Melanocyte of skin (primary cell): ENCODE measurements at places on chromosomes 11 and 22. TPM values are rescaled to one million over a fixed set of nuclear protein-coding genes. Genes with fewer than 3 reads are reported as not detected.

The TRIM5 gene
- 42.5 and 66.8 TPM in 2 replicates for total RNA-seq

The RIC3 gene
- not detected in 2 replicates for total RNA-seq

The ADAMTS15 gene
- not detected in 2 replicates for total RNA-seq

The KDM4E gene
- not detected in 2 replicates for total RNA-seq

The VSIG2 gene
- total RNA-seq, result not detected in 2 replicates

The MOGAT2 gene
- total RNA-seq, result not detected in 2 replicates

The VPREB1 gene
- total RNA-seq, result not detected in 2 replicates

The KCNK7 gene
- 0.34 TPM in 1 of 2 replicates, not detected in the other for total RNA-seq

The RFPL1 gene
- total RNA-seq, result not detected in 2 replicates

The CTSW gene
- total RNA-seq, result not detected in 2 replicates

The SMIM38 gene
- total RNA-seq, result 0.34 and 0.36 TPM in 2 replicates

The CYTH4 gene
- not detected in 2 replicates for total RNA-seq

The SYT12 gene
- total RNA-seq, result not detected in 2 replicates

The MIOX gene
- total RNA-seq, result not detected in 2 replicates

The PRRG4 gene
- 2.3 and 4.0 TPM in 2 replicates for total RNA-seq

The GAL3ST1 gene
- total RNA-seq, result 0.77 TPM in 1 of 2 replicates, not detected in the other

The IL17REL gene
- not detected in 2 replicates for total RNA-seq

The KIRREL3 gene
- not detected in 2 replicates for total RNA-seq

The RIMBP3B gene
- under 0.01 and 0.36 TPM in 2 replicates for total RNA-seq

The TRIM49D1 gene
- not detected in 2 replicates for total RNA-seq

The HBG1 gene
- total RNA-seq, result not detected in 2 replicates

The MRGPRX4 gene
- total RNA-seq, result 0.15 TPM in 1 of 2 replicates, not detected in the other

The ACRV1 gene
- not detected in 2 replicates for total RNA-seq

The PRDM10 gene
- total RNA-seq, result 11.0 and 12.4 TPM in 2 replicates

The BAIAP2L2 gene
- 8.9 and 18.2 TPM in 2 replicates for total RNA-seq

The TRIM22 gene
- total RNA-seq, result 54.0 and 117 TPM in 2 replicates

The UBQLNL gene
- not detected in 2 replicates for total RNA-seq

The RFPL3 gene
- total RNA-seq, result 0.46 TPM in 1 of 2 replicates, not detected in the other

The FGF19 gene
- not detected in 2 replicates for total RNA-seq

The OR2AG2 gene
- total RNA-seq, result 0.31 and 1.00 TPM in 2 replicates

The KLHL35 gene
- total RNA-seq, result 1.8 and 2.4 TPM in 2 replicates

The UCP3 gene
- 0.33 and 1.2 TPM in 2 replicates for total RNA-seq

The C11orf71 gene
- 9.3 and 12.0 TPM in 2 replicates for total RNA-seq

The LINC01488 gene
- total RNA-seq, result not detected in 2 replicates

The TCN1 gene
- total RNA-seq, result 8.7 and 18.2 TPM in 2 replicates
